ENCODE measurements at places on chromosomes 4 and X.

- no peak for DNase-seq
Observed at GRCh38 chrX:48498374-48498809, 10.4 kb upstream of the PORCN start.

- no peak for DNase-seq
Observed at GRCh38 chrX:153585827-153586226, 13.1 kb downstream of the CCNQ start.

DNA sequence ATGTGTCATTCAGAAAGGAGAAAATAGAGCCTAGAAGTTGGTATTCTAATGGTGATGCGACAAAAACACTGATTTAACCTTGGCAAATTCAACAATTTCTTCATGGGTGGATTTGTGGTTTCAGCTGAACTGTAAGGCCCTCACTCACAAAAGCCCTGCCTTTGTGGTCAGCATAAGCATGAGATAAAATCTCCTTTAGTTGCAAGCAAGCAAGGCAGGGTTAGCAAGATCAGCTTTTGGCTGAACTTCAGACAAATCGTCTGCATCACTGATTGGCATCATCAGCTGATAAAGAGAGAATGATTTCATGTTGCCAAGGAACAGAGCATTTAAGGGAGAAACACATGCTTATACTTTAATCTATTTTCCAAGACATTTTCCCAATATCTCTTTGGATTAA, 2582.2 kb downstream of the PCDH7 start:
- no peak for DNase-seq

GRCh38 chr4:95507147-95507546, 41.6 kb downstream of the UNC5C start:
- DNase-seq, result no peak

- no peak for DNase-seq
Observed at GRCh38 chrX:151688695-151689094, 6.6 kb upstream of the PRRG3 start.

- no peak for DNase-seq
Observed at GRCh38 chrX:132393485-132393884, 95.4 kb downstream of the MBNL3 start.

GRCh38 chrX:143455046-143455445, 62.2 kb downstream of the SPANXN3 start:
- DNase-seq, result no peak

- DNase-seq, result no peak
Observed at GRCh38 chr4:14701896-14702295, 300.4 kb upstream of the CPEB2 start.

DNA sequence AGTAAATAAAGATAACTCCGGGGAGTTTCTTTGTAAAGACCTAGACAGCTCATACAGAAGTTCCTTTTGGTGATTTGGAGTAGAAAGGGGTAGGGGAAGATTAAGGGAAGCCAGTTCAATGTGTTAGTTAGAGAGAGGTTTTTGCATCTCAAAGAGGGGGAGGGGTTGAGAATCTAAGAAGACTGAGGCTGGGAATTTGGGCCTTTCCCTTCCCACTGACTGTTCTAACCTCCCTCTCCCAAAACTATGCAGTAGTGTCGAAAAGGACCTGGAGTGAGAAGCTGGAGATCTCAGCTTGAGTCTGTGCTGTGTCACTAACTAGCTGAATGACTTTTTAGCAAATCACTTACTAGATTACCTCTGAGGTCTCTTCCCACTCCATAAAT, 55.7 kb upstream of the CCDC160 start:
- no peak for DNase-seq

GRCh38 chrX:47992095-47992380, 11.8 kb downstream of the ZNF182 start:
- DNase-seq, result no peak

DNA sequence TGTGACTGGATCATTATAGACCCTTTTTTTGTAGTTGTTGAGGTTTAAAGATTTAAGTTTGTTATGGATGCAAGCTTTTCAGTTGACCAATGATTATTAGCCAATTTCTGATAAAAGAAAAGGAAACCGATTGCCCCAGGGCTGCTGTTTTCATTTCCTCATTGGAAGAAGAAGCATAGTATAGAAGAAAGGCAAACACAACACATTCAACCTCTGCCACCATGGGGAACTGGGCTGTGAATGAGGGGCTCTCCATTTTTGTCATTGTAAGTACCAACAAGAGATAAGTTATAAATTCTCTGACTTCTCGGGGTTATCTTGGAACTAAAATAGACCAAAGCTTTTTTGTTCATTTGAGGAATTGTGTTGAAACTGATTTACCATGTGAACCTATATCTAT, at the start of gene CYBB:
Gene CYBB, plus strand, starts transcription at position 203 of the 400 bp plus-strand sequence. Its CDS starts 19 bp downstream, at position 222.
- no peak for DNase-seq

DNA sequence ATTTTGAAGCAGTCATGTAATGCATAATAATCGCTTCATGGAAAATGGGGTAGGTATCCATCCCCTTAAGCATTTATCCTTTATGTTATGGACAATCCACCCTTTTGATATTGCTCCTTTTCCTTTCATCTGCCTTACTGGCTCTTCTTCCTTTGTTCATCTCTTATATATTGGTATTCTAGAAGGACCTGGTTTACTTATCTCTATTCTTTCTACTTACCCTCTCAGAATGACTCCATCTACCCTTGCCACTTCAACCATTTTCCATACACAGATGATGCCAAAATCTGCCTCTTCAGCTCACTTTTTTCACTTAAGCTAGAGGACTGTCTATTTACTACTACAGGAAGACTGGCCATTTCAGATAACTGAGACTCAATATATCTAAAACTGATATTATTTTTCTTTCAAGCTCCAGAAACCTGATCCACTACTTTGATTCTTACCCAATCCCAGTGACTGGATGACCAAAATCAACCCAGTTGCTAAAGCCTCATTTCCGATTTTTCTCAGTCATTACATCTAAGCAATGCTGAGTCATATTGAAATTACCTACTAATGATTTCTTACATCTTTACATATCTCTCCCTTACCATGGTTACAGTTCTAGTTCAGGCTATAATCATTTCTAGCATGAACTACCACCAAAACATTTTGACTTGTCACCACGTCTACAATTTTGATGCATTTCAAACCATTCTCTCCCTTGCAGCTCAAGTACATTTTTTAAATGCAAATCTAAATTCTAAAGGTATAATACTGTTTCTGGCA, 93.7 kb downstream of the FAAH2 start:
- no peak for DNase-seq

- DNase-seq, result no peak
Observed at GRCh38 chr4:77232653-77233052, 75.6 kb downstream of the CCNG2 start.

- no peak for DNase-seq
Observed at GRCh38 chrX:149799095-149799714, 17.5 kb downstream of the MAGEA9 start.

DNA sequence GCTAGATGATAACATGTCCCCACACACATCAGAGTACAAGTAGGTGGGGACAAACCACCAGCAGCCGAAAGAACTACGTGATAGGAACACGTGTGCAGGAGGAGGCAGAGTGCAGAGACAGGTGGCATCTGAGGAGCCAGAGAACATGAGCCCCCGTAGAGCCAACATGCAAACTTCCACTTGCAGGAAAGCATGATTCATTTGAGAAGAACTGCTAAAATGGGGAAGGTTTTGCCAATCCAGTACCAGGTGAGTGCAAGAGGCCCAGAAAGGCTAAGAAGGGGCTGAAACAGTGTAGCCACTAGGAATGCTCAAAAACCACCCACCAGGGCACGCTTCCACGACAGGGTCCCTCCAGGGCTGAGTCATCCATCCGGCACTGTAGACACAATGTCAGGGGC, 149.8 kb upstream of the TENM3 start:
- DNase-seq, result no peak

- no peak for DNase-seq
Observed at GRCh38 chr4:187940299-187940698, 55.3 kb upstream of the ZFP42 start.

DNA sequence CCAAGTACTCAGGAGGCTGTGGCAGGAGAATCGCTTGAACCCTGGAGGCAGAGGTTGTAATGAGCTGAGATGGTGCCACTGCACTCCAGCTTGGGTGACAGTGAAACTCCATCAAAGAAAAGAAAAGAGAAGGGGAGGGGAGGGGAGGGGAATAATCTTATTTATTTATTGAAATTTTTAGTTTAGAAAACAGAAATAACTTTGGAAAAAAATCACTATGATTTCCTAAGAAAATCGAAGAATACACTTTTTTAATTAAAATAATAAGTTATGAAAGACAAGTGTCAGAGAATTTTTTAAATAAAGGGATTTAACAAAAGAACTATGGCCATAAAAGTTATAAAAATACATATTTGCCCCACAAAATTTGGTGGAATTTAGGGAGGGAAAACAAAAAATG, 836.9 kb upstream of the HS3ST1 start:
- no peak for DNase-seq

- no peak for DNase-seq
Observed at GRCh38 chr4:70651864-70652506, 14.3 kb downstream of the JCHAIN start.

GRCh38 chr4:99436462-99436861, 1.3 kb upstream of the ADH7 start:
- no peak for DNase-seq

- no peak for DNase-seq
Observed at GRCh38 chr4:164888096-164888715, 11.2 kb downstream of the APELA start.

GRCh38 chr4:90078440-90078839, 48.8 kb upstream of the CCSER1 start:
- DNase-seq, result no peak

GRCh38 chr4:1207603-1208265, 35.4 kb upstream of the SPON2 start:
- no peak for DNase-seq

DNA sequence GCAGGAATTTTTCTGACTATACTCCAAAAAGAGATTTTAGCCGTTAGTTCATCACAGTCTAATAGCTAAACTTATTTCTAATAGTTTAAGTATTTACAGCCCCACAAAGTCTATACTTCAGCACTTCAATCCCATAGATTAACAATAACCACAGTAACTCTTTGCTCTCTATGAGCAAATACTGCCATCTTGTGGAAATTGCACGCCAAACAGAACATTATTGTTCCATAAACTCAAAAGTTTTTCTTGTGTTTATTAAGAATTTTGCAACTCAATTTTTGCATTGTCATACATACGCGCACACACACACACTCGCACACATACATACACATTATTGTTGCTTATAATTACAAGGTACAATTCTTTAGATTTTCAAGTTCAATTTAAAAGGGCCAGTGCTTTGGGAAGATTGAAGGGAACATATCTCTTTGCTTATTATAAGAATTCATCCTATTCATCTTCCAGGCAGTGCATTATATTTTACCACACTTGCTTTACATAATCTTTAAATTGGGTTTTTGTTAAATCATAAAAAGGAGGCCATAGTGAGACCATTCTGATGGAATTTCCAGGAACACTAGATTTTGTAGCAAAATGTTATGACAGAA, 63.8 kb upstream of the ATOH1 start:
- no peak for DNase-seq

DNA sequence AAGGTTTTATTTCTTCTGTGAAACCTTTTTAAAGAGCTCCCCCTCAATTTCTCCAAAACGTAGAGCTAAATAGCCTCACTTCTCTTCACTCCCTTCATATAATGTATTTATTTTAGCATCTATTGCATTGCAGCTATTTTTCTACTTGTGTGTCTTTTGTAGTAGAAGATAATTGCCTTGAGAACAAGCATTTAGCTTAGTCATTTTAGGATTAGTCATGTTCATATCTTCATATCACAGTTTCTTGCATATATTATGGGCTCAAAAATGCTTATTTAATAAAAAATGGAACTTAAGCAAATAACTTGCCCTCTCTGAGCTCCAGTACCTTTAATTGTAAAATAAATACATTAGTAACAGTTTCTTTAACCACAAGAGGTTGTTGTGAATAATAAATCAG, 72.1 kb upstream of the SPANXC start:
- DNase-seq, result no peak

- no peak for DNase-seq
Observed at GRCh38 chrX:1529328-1529727, 7.7 kb downstream of the P2RY8 start.

GRCh38 chr4:182922501-182923284, 5.5 kb upstream of the DCTD start:
- no peak for DNase-seq

DNA sequence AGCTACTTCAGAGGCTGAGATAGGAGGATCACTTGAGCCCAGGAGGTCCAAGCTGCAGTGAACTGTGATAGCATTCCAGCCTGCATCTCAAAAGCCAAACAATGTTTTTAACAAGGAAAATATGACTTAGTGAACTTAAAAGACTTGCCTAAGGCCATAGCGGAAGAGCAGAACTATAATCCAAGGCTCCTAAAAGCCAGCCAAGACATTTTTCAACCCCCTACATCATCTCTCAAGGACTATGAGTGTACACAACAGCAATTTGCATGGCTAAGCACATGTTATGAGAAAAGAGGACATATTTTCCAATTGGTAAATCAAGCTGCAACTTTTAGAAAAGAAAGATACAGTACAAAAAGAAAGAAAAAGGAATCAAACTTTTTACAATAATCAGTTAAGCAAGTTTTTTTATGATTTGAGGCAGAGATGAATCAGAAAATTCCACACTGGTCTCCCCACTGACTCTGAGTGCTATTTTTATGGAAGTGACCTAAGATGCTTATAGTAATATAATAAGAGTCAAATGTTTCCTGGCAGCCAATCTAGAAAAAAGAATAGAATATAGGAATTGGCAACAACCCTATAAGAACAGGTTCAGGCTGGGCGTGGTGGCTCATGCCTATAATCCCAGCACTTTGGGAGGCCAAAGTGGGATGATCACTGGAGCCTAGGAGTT, 9.8 kb upstream of the ACOT9 start:
- DNase-seq, result no peak

DNA sequence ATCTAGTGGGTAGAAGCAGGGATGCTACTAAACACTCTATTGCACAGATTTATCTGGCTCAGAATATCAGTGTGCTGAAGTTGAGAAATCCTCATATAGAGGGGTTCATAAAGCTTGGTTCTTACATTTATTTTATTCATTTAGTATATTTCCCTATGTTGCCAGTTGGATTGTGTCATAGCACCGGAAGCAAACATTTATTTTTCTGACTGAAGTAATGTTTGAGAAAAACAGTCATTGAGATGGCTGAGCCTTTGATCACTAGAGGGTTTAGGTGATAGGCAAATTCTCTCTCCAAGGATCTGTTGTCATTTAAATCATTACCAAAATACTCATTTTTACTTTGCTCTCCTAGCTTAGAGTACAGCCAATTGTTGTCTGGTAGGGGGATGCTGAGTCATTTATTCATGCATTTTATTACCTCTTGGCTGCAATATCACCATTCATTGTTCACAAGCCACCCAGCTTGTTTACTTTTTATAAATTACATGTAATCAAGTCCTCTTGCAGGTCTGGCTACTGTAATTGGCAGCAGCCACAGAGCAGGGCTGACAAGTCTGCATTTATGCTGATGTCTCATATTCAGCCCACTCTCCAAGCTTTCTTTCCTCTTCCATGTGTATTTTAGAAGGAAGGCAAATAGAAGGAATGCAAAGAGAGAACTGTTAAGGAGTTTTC, 15.2 kb downstream of the GAB1 start:
- no peak for DNase-seq

GRCh38 chrX:150527108-150527507, 41.3 kb upstream of the MTM1 start:
- no peak for DNase-seq
